ENCODE measurements at places on chromosomes 4 and X. TPM values are rescaled to one million over a fixed set of nuclear protein-coding genes. Genes with fewer than 3 reads are reported as not detected.
A peak's percentile ranks its signal among the peaks of the same experiment; 100 is the strongest.

DNA sequence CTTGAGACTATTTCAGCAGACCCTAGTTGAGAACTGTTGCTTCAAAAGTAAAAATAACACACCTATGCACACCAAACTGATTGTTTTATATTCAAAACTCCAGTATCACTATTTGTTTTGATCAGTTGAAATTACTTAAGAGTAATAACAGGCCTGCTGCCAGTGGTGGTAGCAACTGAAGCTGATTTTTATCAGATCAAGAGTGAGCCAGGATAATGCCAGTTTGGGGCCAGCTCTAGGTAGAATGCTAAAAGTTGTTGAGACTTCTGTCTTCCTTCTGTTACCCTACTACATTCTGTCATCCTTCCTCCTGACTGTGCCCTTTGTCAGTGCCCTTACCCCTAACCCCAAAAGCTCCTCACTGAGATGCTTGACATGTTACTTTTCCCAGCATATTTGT, 228.7 kb upstream of the SPRY1 start:
- no peaks in the 10 kb centered on the region for H3K4me1 ChIP-seq
- no peaks in the 10 kb centered on the region for H3K36me3 ChIP-seq
- no peak overlapping the region for H3K27ac ChIP-seq
- no peak overlapping the region for H3K4me3 ChIP-seq
- DNase-seq = no peak

- H3K4me1 ChIP-seq = no peaks in the 10 kb centered on the region
- DNase-seq = no peak
- no peaks in the 10 kb centered on the region for H3K27me3 ChIP-seq
These were observed 99.8 kb downstream of the TRAPPC11 start for GRCh38 chr4:183758758-183759447.

DNA sequence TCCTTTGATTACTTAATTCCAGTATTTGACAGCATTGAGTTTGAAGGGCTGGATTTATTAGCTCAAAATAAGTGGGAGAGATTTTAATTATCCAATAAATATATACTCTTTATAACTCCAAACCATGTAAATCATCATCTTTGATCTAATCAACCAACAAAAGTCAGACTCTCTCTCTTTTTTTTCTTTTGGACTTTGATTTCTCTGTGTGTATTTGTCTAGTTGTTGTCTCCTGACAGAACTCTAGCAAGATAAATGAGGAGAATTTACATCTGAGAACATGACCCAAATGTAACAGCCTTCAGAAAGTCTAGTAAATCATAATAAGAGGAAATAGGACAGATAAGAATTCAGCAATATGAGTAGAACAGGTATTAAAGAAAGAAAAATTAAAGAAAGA, 567.1 kb downstream of the PPARGC1A start:
- no peaks in the 10 kb centered on the region for H3K36me3 ChIP-seq
- H3K27me3 ChIP-seq = no peaks in the 10 kb centered on the region
- no peak overlapping the region for H3K27ac ChIP-seq
- peaks cover 4% of the 10 kb centered on the region for H3K4me1 ChIP-seq

DNA sequence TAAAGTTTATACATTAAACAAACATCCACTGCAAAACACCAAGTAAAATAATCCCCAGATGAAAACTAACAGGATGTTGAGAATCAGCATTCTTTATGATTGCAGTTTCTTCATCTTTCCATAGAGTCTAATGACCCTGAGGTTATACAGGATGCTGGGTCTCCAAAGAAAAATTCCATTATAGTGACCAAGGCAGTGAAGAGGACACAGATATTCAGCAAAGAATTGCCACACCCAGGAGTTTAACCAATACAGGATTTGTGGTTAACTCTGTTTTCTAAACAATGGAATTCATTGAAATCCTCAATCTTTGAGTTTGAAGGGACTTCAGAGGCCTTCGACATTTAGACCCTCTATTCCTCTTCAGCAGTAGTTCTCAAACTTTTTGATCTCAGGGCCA, 76.2 kb upstream of the ESX1 start:
- H3K27me3 ChIP-seq = no peaks in the 10 kb centered on the region
- H3K27ac ChIP-seq = no peak overlapping the region
- no peak overlapping the region for H3K4me3 ChIP-seq
- no peaks in the 10 kb centered on the region for H3K36me3 ChIP-seq

GRCh38 chrX:71637253-71637618, 18.9 kb upstream of the CXCR3 start:
- DNase-seq = no peak
- no peak overlapping the region for H3K4me3 ChIP-seq
- H3K27me3 ChIP-seq = no peaks in the 10 kb centered on the region
- H3K4me1 ChIP-seq = peaks cover 5% of the 10 kb centered on the region
- peak overlapping the region; percentile 82 for H3K27ac ChIP-seq
- no peaks in the 10 kb centered on the region for H3K36me3 ChIP-seq

Gene ASIC5
- total RNA-seq = not detected

Data from gastrocnemius medialis (tissue), 4 donors.